ENCODE measurements at places on chromosomes 13 and 19.

DNA sequence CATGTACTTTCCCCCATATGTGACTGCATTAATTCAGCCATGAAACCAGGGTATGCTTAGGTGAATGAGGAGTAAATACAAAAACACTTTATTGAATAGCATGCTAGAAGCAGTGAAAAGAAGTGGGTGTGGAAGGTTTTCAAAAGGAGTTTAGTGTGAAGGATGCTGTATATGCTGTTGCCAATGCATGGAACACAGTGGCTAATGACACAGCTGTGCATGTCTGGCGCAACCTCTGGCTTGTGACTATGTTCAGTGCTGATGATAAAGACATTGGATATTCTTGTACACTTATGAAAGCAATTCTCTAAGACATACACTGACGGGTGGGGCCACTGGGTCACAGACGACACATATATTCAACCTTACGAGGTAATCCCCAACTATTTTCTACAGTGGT is 55.2 kb downstream of the SOX21 start:
- DNase-seq, result no peak

DNA sequence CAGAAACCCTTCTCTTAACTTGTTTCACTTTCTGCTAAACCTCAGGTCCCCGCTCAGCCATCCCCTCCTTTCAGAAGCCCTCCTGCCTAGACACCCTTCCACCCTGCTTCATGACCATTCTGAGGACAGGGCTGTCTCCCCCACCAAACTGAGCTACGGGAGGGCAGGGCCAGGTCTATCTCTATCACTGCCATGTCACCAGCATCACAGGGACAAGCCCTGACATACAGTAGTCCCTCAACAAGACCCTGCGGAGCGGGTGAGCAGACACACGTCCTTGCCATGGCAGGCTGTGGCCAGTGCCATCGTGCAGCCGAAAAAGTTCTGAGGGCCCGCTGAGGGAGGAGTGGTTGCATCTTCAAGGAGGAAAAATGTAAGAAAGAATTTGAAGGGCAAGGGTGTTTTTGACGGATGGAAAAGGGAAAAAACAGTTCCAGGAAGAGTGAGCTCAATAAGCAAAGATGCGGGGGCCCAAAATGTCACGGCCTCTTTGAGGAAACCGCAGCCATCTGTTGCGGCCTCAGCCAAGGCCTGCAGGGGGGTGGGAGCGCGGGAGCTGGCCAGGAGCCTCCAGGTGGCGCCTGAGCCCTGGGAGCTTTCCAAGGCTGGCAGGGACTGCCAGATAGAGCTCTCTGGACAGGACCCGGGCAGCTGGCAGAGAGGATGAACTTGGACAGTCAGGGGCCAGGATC is 8.1 kb downstream of the PTGIR start:
- peak; percentile 61 for DNase-seq

- no peak for DNase-seq
These were observed 23.5 kb downstream of the KCTD15 start for GRCh38 chr19:33819880-33820781.

DNA sequence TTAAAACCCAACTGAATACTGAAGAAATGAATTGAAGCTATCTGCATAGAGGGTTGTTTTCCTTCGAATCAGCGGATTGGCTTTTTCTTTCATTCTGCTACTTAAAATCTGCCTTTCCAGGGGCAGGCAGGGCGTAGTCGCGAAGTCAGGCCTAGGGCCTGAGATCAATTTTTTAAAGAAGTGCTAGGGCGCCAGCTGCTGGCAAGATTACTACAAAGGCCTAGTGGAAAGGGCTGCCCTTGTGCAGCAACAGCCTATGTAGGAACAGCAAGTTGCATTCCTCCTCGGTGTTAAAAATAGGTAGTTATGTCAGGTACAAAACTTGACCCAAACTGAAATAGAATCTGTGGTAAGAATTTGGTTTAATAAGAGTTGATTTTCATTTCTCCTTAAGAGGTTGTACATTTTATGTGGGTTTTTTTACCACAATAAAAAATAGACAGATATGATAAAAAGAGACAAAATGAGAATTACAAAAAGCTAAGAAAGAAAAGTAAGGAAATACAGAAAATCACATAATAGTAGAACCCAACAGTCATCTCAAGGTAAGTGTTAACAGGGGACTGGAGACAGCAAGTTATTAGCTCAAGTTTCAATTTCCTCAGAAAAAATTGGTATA is 9.5 kb upstream of the URAD start:
- DNase-seq, result peak; percentile 81

- no peak for DNase-seq
These were observed 373.9 kb downstream of the FOXO1 start for GRCh38 chr13:40292536-40292935.

DNA sequence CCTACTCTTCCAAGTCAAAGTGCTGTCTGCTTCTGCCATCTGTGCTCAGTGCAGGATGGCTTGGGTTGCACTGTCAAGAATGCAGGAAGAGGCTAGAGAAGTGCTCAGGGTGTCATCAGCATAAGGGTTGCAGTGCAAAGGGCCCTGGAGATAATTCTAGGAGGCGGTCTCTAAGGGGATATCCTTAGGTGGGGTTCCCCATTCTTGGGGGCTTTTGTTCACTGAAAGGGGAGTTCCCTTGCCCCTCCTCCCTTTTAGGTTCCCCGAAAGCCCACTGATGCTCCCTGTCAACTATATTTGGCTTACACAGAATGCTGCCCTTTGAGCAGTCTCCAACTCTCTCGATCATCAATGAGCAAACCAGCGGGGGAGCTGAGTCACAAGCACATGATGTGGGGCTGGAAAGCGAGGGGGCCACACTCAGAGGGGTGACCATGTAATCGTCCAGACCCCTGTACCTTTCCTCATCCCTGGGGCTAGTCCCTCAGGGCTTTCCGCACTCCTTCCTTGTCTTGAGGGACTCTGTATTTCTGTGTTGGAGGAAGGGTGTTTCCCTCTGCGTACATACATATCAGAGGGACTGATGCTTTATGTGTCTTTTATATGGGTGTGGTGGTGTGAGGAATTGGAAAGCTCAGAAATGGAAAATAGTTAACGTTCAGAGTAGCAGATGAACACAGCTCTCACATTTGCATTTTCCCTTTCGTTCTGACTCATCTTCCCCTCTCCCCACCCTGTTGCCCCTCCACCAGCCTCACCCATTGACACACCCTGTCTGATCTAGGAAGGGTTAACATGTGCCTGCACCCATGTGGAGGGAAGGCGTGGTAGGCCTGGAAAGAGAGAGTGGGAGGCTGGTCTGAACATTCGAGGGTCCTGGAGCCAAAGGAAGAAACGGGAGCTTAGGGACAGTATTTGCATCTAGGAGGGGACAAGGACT is 6.7 kb downstream of the ZBTB32 start:
- DNase-seq, result no peak

DNA sequence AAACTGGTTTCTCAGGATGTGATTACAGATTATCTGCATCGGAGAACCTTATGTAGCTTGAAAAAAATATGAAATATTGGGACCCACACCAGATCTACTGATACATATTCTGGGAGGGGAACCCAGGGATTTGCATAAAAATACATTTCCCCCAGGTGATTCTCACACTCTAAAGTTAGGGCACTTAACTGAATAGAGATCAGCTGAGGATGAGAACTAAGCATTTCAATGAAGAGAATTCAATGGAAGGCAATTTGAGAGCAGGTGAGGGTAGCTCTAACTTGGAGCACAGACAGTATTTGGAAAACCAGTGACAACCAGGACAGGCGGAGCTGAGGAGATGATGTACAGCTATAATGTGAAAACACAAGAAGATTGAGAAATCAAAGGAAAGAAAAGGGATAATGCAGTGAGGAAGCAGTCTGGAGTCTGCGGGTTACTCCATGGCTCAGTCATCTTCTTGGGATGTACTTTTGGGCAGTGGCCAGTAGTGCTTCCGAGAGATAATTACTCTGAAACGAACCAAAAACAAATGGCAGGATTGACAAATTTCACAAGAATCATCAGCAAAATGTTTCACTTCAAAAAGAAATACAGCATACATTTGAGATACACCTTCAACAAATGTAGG is 6.1 kb upstream of the OXGR1 start:
- DNase-seq, result no peak

GRCh38 chr19:23286477-23286876 is 36.3 kb upstream of the ZNF724 start:
- DNase-seq, result no peak

DNA sequence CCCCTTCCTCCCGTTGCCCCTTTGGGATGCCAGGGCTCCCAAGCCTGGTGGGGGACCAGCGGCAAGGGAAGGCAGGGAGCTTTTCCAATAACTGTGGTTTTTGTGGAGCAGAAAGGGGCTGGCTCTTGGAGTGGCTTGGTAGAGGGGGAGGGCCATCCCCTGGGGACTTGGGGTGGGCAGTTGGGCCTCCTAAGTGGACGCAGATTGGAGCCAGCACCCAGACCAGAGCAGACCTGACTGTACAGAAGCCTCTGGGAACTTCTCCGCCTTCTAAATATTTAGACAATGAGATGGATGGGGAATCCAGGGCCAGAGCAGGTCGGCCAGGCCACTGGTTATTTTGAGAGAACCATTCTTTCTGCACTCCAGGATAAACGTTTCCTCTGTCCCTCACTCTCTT is 4.2 kb downstream of the PTGIR start:
- DNase-seq, result no peak

DNA sequence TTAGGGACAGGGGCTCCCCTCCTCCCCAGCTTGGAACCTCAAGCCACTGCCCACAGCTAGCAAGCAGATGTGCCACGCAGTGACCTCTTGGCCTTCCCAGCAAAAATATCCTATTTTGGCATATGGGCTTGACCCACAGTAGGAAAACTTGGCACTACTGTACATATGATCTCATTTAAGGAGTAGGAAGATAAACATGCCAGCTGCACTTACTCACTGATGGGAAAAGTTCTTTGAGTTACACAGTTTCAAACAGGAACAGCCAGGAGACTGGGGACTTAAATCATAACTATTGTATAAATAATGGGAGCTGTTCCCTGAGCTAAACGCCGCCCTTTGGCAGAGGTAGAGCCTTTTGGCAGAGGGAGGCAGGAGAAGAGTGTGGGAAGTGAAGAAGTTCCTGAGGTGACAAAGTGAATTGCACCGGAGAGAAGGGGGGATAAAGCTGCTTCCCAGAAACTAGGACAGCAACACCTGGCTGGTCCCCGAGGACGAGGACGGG is 6.1 kb downstream of the SACS start:
- DNase-seq, result no peak

GRCh38 chr19:6062274-6062673 is 48.0 kb downstream of the RFX2 start:
- no peak for DNase-seq

- no peak for DNase-seq
These were observed 747.8 kb downstream of the EFNB2 start for GRCh38 chr13:105787632-105788031.

GRCh38 chr13:36850790-36851438 is 31.9 kb downstream of the RFXAP start:
- DNase-seq, result peak; percentile 25

- DNase-seq, result no peak
These were observed 20.5 kb downstream of the ATP4B start for GRCh38 chr13:113637262-113638160.

DNA sequence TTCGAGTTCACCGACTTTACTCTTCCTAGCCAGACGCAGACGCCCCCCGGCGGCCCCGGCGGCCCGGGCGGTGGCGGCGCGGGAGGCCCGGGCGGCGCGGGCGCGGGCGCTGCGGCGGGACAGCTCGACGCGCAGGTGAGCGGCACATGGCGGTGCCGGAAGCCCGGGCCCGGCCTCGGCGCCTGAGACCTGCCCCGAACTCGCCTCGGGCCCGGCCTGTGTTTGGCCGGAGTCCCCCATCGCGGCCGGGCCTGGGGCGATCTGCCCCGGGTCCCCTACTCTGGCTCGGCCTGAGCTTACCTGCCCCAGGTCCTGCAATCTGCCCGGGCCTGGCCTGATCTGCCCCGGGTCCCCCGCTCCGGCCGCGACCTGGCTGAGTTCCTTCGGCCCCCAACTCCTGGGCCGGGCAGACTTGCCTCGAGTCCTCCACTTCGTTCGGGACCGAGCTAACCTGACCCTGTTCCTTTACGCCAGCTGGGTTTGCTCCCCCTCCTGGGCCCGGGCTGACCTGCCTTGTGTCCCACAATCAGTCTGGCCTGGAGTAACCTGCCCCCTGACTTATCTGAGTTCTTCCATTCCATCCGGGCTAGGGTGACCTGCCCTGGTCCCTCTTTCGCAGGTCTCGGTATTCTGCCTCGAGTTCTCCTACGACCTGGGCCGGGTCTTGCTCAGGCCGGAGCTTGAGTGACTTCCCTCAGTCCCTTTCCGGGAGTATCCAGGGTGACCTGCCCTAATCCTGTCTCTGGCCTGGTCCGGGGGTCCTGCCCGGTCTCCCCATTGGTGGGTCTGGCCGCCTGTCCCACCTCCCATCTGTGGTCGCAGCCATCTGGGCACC is 764 bp downstream of the UPF1 start:
- no peak for DNase-seq

GRCh38 chr19:18666784-18667183 is 16.7 kb upstream of the CRTC1 start:
- DNase-seq, result no peak

DNA sequence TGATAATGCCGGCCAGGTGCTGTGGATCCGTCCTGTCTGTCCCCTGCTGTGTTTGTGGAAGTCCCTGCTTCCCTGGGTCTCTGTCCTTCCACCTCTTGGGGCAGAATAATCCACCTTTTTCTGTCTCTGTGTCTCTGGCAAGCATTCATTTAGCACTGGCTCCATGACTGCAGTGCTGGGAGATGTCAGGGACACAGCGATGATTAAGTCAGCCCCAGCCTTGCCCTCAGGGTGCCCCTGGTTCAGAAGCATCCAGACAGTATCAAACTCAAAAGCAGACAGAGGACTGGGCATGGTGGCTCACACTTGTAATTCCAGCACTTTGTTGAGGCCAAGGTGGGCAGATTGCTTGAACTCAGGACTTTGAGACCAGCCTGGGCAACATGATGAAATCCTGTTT is 1.5 kb downstream of the HIPK4 start:
- no peak for DNase-seq
